ENCODE measurements at places on chromosomes 2 and 18.

GRCh38 chr2:193461431-193461934, 1266.8 kb upstream of the TMEFF2 start:
- no peak for DNase-seq

- DNase-seq: no peak
These were observed 75.0 kb downstream of the ACSL3 start for GRCh38 chr2:222935688-222936298.

DNA sequence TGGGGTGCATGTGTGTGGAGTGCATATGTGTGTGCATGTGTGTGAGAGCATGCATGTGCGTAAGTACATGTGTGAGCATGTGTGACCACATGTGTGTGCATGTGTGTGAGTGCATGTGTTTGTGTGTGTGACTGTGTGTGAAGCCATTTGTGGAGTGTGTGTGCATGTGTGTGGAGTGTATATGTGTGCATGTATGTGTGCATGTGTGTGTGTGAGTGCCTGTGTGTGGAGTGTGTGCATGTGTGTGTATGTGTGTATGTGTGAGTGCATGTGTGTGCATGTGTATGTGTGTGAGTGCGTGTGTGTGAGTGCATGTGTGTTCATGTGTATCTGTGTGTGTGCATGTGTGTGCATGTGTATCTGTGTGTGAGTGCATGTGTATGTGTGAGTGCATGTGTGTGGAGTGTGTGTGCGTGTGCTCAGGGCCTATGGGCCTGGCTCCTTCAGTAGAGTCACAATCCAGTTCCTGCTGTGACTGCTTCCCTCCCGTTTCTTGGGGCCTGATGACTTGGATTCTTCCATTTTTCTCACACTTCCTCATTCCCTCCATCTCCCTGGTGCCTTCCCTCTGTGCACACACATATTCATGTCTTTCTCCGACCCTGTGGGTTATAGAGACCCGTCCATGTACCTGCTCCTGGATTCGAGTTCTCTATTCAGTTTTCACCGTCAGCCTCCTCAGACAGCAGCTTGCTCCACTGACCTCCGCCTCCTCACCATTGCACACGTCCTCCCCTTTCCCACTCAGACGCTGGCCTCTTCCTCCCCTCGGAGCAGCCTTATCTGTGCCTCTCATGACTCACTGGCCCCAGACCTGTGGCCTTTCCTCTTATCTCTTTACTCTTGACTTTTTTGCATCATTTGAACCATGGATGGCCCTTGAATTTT, 25.2 kb downstream of the TOGARAM2 start:
- no peak for DNase-seq

GRCh38 chr18:13556502-13556901, 169.9 kb downstream of the FAM210A start:
- DNase-seq: no peak

DNA sequence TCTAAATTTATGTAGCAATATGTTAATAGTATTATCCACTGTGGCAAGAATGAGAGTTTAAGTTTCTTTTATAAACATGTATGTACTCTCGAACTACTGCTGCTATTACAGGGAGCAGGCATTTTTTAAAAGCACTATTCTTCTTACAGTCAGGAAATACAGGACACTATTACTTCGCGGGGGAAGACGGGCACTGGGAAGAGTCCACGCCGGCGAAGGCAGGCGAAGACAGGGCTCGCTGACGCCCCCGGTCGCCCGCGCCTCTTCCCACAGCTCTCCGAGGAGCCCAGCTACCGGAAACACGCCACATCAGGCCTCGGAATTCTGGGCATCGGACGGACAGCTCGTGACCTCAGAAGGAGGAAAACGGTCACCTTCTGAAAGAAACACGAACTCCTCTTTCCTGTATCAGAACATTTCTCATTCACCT, 90.2 kb downstream of the FAM161A start:
- DNase-seq: peak; percentile 86

DNA sequence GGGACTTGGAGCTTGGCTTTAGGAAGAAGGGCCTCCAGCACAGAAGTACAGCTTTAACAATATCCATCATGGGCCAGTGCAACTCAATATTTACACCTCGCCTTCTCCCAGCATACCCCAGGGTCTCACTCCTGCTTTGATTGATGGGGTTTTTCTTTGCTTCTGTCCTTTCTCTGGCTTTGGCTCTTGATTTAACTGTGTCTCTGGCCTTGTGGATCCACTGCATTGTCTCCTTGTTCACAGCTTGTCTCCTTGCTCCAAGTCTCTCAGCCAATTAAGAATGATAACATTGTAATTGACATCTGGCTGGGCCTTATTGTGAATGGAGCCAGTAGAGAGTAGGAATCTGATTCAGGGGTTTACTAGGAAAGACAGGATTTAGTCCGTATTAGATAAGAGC, 1019.5 kb downstream of the TMEM182 start:
- no peak for DNase-seq

DNA sequence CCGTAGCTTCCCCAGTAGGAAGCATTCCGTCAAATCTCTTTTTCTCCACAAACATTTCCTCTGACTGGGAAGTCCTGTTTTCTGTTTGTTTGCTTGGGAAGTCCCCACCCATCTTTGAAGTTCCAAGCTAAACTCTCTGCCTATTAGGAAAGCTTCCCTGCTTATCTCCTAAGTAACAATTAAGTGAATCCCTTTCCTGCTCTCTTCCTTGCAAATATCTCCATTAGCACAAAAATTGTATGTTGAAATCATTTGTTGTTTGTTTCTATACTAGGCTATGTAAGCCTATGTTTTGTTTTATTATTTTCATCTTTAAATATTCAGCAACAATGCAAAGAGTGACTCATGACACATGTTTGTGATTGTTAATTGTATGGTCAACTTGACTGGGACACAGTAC, 812.6 kb upstream of the LRATD1 start:
- no peak for DNase-seq

DNA sequence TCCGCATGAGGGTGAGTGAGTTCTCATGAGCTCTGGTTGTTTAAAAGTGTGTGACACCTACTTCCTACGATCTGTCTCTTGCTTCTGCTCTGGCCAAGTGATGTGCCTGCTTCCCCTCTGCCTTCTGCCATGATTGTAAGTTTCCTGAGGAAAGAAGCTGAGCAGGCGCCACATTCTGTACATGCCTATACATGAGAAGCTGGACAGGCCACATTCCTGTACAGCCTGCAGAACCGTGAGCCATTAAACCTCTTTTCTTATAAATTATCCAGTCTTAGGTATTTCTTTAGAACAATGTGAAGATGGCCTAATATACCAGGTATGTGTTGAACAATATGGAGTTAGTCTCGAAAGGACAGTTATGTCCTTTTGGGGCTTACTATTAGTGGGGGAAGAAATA, 281.0 kb downstream of the ALK start:
- DNase-seq: no peak

- peak; percentile 50 for DNase-seq
These were observed 101.2 kb downstream of the UBR3 start for GRCh38 chr2:169928463-169928864.

GRCh38 chr2:23536326-23536725, 151.3 kb downstream of the KLHL29 start:
- DNase-seq: no peak

GRCh38 chr2:217799563-217800432, 203.0 kb downstream of the TNS1 start:
- no peak for DNase-seq

DNA sequence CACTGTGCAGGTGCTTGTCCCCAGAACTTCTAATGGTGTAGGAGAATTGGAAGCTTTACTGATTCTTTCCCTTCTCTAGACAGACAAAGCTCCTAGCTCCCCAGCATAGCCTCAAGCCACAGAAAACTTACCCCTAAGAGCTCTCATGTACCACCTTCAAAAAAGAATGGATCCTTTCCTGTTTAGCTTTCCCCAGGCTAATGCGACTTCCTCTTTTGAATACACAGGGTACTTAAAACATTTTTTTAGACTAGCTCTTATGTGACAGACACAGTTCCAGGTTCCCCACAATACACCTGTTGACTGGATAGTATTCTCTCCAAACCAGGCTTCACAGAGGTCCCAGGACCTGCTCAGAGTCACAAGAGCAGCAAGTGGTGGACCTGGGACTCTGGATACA, 8.3 kb downstream of the CTAGE1 start:
- no peak for DNase-seq

DNA sequence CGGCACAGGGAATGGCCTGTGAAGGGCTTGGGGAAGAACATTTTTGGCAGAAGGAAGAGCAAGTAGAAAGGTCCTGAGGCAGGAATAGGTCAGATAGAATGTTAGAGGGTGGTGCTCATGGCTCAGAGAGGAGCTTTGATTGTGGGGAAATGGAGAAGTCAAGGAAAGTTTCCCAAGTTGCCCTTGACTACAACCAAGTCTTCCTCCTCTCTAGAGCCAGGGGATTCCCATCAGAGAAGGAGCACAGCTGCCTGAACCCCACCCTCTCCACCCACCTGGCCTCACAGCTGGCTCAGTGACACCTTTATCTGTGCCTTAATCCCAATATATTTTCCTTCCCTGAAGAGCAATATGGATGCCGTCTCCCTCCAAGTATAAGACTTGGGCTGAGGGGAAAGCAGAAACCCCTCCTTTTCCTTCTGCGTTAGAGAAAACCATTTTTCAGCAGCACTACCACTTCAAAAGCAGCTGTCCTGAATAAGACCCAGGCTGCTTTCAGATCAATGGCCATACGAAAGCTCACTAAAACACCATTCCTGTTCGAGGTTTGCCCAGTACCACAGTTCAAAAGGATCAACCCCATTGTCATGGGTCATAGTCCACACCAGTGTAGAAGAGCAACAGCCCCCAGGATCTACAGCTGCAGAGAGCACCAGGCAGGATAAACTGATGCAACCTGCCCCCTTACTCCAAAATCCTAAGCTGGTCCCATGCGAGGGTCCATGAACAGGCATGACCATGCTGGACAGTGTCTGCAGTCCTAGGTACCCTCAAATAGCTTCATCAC, 199.6 kb downstream of the AFF3 start:
- no peak for DNase-seq

DNA sequence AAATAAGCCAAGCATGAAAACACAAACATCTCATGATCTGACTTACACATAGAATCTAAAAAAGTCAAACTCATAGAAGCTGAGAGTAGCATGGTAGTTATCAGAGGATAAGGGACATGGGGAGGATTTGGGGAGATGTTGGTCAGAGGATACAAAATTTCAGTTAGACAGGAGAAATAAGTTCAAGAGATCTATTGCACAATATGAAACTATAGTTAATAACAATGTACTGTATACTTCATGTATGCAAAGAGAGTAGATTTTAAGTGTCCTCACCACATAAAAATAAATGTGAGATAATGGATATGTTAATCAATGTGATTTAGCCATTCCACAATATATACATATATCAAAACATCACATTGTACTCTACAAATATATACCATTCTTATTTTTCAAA, 10.0 kb upstream of the ASNSD1 start:
- DNase-seq: no peak

- DNase-seq: peak; percentile 82
These were observed 31.4 kb upstream of the YPEL5 start for GRCh38 chr2:30115141-30115980.

- no peak for DNase-seq
These were observed 57.3 kb upstream of the SIX3 start for GRCh38 chr2:44884231-44884630.

- peak; percentile 61 for DNase-seq
These were observed 785 bp downstream of the CLASP1 start for GRCh38 chr2:121648206-121649148.

- no peak for DNase-seq
These were observed 142.9 kb downstream of the ASB1 start for GRCh38 chr2:238569507-238570195.

- no peak for DNase-seq
These were observed 11.0 kb downstream of the ATG4B start for GRCh38 chr2:241648453-241648852.

DNA sequence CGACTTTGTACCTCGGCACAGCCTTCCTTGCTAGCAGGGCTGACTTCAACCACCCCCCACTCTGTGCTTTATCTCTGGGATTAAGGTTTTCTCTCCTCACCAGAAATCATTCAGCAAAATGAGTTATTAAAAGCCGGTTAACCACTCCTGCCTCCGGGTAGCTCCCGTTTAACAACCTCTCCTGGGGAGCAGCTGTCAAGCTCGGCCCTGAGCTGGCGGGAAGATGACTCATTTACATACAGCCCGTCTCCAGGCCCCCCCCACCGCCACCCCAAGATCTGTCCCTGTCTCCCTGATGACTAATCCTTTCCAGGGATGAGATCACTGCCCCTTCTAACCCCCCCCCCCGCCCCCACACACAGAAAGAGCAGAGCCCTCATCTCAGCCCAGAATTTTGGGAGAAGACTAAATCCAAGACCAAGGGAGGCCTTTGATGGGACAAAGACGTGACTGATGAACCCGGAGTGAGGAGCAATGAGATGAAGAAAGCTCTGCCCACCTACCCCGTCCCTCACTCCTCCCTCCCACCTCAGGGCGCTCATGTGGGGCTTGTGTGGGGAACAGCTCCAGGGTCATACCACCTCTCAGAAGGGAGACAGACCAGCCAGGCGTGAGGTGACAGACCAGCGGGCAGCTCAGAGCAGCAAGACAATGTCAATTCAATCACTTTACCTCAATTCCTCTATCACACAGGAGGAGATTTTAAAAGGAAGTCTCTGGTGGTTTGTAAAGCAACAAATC, 131.4 kb downstream of the MSH2 start:
- DNase-seq: no peak

DNA sequence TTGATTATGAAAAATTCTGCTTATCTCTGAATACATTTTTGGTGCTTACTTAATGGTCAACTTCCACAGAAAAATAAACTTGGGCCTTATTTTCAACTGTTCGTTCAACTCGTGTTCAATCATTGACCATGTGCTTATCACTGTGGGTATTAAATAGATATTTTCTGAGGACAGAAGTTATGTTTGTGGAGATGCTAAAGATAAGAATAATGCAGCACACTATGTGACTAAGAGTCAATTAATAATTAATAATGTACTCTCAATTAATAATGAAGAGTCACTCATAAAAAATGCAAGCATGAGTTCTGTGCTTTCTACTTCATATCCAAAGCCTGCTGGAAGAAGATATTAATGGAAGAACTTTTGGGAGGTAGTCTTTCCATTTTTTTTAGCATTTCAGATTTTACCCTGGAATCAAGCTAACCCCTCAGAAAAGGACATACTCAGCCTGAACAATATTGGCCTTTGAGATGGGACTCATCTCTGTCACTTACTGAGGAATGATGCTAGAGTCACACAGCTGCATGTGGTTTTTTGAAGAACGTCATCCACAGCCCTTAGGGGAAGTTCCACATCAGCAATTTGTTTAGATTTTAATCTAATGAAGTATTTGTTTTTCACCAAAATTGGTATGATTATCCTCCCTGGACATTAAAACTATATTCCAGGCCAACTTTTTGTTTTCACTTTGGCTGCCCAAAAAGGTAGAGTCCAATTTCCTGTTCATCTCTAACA, 191.9 kb upstream of the CRIM1 start:
- DNase-seq: no peak

All from midbrain (tissue), 1 donor.